ENCODE measurements at places on chromosomes 5 and 9.

- DNase-seq, result no peak
These were observed 50.8 kb downstream of the AQP7 start for GRCh38 chr9:33351547-33351946.

- DNase-seq, result no peak
These were observed 5.7 kb upstream of the DOCK2 start for GRCh38 chr5:169631360-169631759.

- no peak for DNase-seq
These were observed 251.4 kb downstream of the GLIS3 start for GRCh38 chr9:4048441-4048840.

GRCh38 chr9:37902796-37903646 is 906 bp downstream of the SLC25A51 start:
- no peak for DNase-seq

- peak; percentile 41 for DNase-seq
These were observed 25.0 kb downstream of the RGS3 start for GRCh38 chr9:113488490-113488889.

DNA sequence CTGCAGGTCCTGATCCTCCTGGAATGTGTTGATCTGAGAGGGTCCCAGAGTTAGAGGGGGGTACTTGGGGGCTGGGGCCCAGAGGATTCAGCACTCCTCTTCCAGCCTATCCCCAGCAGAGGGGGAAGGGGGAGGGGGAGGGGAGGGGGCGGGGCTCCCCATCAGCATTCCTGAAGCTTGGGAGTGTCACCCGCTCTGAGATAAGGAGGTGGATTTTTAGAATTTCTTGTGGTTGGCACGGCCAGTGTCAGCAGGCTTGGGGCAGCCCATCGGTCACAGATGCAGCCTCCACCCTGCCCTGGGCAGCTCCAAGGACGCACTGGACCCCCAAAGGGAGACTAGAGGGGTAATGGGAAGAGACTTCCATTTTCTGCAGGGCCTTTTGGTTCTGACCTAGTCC is 5.3 kb downstream of the FGF18 start:
- no peak for DNase-seq

DNA sequence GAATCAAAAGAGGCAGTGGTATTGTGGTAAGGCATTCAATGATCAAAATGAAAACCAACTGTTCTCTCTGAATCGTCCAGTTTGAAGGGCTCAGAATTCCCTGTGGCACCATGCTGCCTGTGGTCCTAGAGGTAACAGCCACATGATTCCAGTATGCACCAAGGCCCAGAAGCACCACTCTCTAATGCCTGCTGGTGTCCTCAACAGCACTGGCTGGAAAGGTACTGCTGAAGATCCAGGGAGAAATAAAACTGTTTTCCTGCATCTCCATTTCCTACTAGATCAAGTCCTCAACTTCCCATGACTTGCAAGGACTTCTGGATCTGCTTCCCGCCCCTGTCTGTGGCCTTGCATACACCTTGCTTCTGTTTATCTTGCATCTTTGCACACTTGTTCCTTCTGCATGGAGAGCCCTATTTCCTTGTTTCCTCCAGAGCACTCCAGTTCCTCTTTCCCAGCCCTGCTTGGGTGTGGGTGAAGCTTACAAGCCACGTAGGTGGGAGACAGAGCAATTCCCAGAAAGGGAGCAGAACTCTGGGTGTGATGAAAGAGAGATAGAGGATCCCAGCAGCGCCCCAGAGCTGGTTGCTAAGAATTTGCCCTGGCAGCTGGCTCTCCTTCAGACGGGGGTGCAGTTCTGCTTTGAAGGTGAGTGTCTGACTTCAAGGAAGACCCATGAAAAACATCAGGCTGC is 41.0 kb upstream of the EQTN start:
- no peak for DNase-seq

- no peak for DNase-seq
These were observed 554.9 kb downstream of the PRELID2 start for GRCh38 chr5:145280214-145280613.

DNA sequence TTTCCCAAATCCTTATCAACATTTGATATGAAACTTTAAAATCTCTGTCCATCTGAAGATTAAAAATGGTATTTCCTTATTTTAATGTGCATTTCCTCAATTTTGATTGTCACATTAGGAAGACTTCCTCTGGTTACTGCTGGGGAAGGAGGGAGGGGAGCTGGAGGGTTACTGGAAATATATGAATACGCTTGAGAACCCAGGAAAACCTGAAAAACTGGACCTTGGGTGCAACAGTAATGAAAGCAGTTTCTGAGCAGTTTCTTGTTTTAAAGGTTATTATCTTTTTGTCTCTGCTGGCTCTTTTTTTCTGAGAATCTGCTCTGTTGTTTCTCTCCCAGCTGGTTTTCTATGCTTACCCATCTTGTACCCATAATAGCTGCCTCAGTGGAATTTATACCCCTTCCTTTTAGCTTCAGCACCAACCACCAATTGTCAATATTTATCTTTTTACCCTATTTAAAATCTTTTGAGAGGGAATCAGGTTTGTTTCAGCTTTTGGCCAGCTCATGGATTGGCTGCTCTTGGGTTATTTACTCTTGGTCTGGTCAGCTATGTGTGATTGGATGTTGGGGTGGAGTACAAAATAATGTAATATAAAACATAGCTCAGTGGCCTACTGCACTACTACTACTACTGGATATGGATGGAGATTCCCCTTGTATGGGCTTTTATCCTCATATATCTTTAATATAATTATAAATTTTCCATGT is 67.4 kb downstream of the UNC13B start:
- DNase-seq, result no peak

All from left ventricle myocardium inferior (tissue), 1 donor.